ENCODE measurements at places on chromosomes 12 and 14. TPM values are rescaled to one million over a fixed set of nuclear protein-coding genes. Genes with fewer than 3 reads are reported as not detected.

DNA sequence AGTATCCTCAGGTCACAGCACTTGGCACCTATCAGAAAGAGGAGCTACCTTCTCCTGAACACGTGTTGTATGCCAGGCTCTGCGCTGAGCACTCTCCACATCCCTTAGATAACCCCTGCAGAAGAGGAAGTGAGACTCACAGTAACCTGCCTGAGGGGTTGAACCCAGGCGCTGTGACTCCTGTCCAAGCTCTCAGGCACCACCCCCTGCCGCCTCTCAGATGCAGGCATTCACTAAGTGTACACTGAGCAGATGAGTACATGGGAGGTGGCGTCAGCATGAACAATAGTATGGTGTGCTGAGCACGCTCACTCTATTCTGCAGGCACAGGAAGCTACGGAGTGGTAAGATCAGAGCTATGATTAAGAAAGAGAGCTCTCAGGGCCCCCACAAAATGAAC is 21.0 kb upstream of the RIC8B start:
- H3K4me1 ChIP-seq = no peaks in the 10 kb centered on the region
- no peak for DNase-seq
- H3K27ac ChIP-seq = no peak overlapping the region
- no peak overlapping the region for H3K4me3 ChIP-seq

- no peaks in the 10 kb centered on the region for H3K4me1 ChIP-seq
- peak; percentile 41 for DNase-seq
- no peaks in the 10 kb centered on the region for H3K36me3 ChIP-seq
Measured at GRCh38 chr14:103056322-103057027, 874 bp downstream of the CDC42BPB start.

DNA sequence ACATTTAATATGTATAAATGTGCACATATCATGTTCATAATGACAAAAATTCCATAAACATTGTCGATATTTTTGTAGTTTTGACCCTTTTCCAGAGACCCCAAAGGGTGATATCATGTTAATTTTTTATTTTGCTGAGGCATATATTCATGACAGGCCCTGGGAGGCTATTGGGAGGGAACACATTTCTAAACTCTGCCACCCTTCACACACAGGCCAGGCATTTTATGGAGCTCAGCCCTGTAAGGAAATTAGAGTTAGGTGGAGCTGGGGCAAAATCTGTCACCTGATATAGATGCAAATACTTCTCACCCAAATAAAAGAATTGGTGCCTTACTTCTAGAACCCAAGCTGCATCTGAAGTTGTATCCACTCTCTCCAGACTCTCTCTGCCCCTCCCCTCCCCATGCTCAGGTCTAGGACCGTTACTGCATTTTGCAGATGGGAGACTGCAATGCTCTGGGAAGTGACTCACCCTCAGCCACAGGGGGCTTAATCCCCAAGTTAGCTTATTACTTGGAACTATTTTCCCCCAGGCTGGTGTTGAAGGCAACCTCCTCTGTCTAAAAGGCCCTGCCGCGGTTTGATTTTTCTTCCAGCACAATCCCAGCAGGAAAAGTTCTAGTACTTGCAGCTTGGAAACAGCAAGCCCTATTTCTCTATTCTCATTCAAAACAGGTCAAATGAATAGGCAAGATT is 238.9 kb downstream of the EMP1 start:
- H3K27ac ChIP-seq = no peak overlapping the region
- no peaks in the 10 kb centered on the region for H3K27me3 ChIP-seq
- H3K4me3 ChIP-seq = no peak overlapping the region
- DNase-seq = no peak
- H3K4me1 ChIP-seq = no peaks in the 10 kb centered on the region

GRCh38 chr12:62744551-62744950 is 190.4 kb downstream of the PPM1H start:
- DNase-seq = no peak
- H3K4me1 ChIP-seq = no peaks in the 10 kb centered on the region
- no peak overlapping the region for H3K4me3 ChIP-seq
- no peaks in the 10 kb centered on the region for H3K36me3 ChIP-seq

- H3K36me3 ChIP-seq = peaks cover 25% of the 10 kb centered on the region
- no peaks in the 10 kb centered on the region for H3K27me3 ChIP-seq
- peaks cover 49% of the 10 kb centered on the region for H3K4me1 ChIP-seq
- peak overlapping the region; percentile 15 for H3K27ac ChIP-seq
Measured at GRCh38 chr12:120225200-120225558, 24.3 kb upstream of the RPLP0 start.

GRCh38 chr12:49777800-49778748 is 36.7 kb downstream of the TMBIM6 start:
- H3K27ac ChIP-seq = no peak overlapping the region
- no peak overlapping the region for H3K4me3 ChIP-seq
- no peaks in the 10 kb centered on the region for H3K36me3 ChIP-seq
- no peaks in the 10 kb centered on the region for H3K27me3 ChIP-seq
- H3K4me1 ChIP-seq = no peaks in the 10 kb centered on the region

DNA sequence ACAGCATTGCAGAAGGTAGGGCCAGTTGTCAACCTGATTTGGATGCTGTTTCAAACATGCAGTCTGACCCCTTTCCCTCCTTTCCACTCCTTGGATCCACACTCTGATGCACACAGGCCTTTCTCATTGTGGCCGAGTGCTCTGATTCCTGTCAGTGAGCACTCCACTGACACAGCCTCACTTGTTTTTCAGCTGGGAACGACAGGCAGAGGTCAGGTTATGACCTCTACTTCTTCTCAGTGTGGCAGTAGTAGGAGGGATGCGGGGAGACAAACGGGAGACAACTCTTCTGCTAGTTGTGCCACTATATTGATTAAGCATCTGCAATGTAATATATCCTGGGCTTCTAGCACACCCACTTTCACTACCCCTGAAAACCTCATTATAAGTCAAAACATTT is 61.8 kb downstream of the DERA start:
- DNase-seq = no peak
- H3K4me1 ChIP-seq = no peaks in the 10 kb centered on the region
- no peaks in the 10 kb centered on the region for H3K27me3 ChIP-seq
- H3K36me3 ChIP-seq = peaks cover 15% of the 10 kb centered on the region

GRCh38 chr12:120940799-120941198 is 36.6 kb upstream of the SPPL3 start:
- no peak for DNase-seq
- H3K4me1 ChIP-seq = no peaks in the 10 kb centered on the region
- H3K36me3 ChIP-seq = no peaks in the 10 kb centered on the region
- no peak overlapping the region for H3K4me3 ChIP-seq
- no peaks in the 10 kb centered on the region for H3K27me3 ChIP-seq

DNA sequence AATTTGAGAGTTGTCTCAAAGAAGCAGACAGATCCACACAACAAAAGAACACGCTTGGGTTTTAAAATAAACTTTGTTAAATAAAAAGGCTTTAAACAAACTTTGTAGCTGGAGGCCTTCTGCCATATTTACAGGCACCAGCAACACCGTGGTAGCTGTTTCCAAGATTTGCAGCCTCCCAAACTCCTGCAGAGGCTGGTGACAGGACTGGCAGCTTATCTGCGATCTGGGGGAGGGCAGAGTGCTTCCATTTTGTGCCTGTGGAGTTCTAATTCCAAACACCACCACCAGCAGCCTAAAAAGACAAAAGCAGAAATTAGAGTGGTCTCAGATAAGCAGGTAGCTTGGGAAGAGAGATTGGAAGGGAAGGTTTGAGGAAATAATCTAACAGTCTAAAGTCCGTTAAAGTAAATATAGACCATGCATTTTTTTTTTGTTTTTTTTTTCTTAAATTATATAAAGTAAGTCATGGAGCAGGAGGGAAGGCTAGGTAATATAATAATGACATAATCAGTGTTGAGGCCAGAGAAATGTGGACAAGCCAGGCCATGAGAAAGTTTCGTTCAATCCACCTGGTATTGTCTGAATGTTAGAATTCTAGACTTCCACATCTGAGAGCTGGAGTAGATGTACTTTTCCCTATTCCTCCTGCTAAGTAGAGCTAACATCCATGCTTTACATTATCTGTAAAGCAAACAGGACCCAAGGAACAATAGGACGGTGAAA is 69.6 kb upstream of the TMEM132D start:
- DNase-seq = no peak
- no peaks in the 10 kb centered on the region for H3K27me3 ChIP-seq
- H3K27ac ChIP-seq = no peak overlapping the region
- H3K4me3 ChIP-seq = no peak overlapping the region
- H3K36me3 ChIP-seq = no peaks in the 10 kb centered on the region

DNA sequence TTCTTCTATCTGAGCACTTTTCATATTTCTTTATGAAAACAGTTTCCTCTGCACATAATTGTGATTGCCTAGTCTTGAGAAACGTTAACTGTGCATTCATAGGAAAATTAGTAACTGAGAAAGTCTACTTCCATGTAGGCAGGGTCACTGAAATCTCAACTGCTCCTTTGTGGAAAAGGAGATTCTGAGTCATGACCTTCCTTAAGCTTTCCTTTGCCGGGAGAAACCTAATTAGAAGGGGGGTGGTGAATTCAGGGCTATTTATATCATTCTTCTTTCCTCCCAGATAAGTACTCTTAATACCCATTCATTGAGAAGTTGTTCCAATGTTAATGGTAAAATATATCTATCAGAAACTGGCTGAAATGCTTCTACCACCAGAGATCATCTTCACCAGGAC is 751.0 kb upstream of the TMEM132C start:
- H3K36me3 ChIP-seq = no peaks in the 10 kb centered on the region
- no peak overlapping the region for H3K4me3 ChIP-seq
- H3K27me3 ChIP-seq = no peaks in the 10 kb centered on the region
- DNase-seq = no peak

- DNase-seq = no peak
- H3K27me3 ChIP-seq = no peaks in the 10 kb centered on the region
- H3K4me3 ChIP-seq = no peak overlapping the region
- H3K27ac ChIP-seq = no peak overlapping the region
Measured at GRCh38 chr14:102899516-102899900, 23.0 kb upstream of the AMN start.

GRCh38 chr14:36362648-36363047 is 42.2 kb upstream of the MBIP start:
- H3K27ac ChIP-seq = no peak overlapping the region
- H3K36me3 ChIP-seq = no peaks in the 10 kb centered on the region
- H3K4me1 ChIP-seq = no peaks in the 10 kb centered on the region

DNA sequence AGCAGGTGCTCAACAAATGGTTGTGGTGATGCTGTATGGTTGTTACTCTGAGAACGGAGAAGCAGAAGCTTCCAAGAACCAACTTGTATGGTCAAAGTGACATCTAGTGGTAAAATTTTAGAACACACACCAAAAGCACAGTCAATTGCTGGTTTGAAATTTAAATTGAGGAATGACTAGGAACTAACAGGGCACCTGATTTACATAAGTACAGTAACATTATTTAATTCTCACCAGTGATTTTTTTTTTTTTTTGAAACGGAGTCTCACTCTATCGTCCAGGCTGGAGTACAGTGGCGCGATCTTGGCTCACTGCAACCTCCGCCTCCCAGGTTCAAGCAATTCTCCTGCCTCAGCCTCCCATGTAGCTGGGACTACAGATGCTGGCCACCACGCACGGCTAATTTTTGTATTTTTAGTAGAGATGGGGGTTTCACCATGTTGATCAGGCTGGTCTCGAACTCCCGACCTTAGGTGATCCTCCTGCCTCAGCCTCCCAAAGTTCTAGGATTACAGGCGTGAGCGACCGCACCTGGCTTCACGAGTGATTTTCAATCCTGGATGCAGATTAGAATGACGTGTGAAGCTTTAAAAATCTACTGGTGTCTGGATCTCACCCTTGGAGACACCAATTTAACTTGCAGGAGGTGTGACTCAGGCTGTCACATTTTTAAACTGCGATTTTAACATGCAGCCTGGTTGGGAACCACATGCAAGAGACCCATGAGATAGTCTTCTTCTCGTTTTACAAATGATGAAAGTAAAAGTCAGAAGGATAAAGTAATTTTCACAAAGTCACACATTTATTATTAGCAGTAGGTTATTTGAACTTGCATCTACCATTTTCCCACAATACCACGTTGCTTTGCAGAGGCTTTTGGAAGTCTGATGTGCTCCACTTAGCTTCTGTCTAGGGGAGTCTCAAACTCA is 14.1 kb upstream of the NUMB start:
- no peaks in the 10 kb centered on the region for H3K36me3 ChIP-seq
- no peak for DNase-seq
- no peaks in the 10 kb centered on the region for H3K27me3 ChIP-seq

- no peaks in the 10 kb centered on the region for H3K36me3 ChIP-seq
- no peaks in the 10 kb centered on the region for H3K27me3 ChIP-seq
- no peaks in the 10 kb centered on the region for H3K4me1 ChIP-seq
- H3K27ac ChIP-seq = no peak overlapping the region
- DNase-seq = no peak
Measured at GRCh38 chr14:80798878-80799277, 142.7 kb downstream of the CEP128 start.

- DNase-seq = no peak
- no peak overlapping the region for H3K27ac ChIP-seq
- H3K4me3 ChIP-seq = no peak overlapping the region
- no peaks in the 10 kb centered on the region for H3K27me3 ChIP-seq
- H3K4me1 ChIP-seq = no peaks in the 10 kb centered on the region
Measured at GRCh38 chr12:92496790-92497189, 206.0 kb upstream of the PLEKHG7 start.

DNA sequence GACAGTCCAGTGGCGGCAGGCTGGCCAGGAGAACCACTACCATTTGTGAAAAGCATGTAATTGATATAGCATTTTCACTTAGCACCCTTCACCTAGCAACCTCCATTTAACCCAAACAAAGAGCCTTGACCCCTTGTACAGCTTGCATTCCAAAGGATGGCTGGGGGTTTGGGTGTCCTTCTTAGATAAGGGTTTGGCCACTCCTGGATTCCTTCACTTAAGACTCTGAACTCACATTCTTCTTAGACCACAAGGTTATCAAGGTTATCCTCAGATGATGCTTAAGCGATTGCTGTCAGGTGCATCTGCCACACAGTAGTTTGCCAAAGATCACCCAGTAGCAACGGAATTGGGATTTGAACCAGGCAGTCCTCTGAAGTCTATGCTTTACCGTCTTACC is 102.8 kb downstream of the ZNF664 start:
- no peaks in the 10 kb centered on the region for H3K36me3 ChIP-seq
- no peak overlapping the region for H3K4me3 ChIP-seq
- no peaks in the 10 kb centered on the region for H3K4me1 ChIP-seq
- no peak for DNase-seq
- H3K27me3 ChIP-seq = no peaks in the 10 kb centered on the region
- H3K27ac ChIP-seq = no peak overlapping the region

- H3K4me1 ChIP-seq = peaks cover 8% of the 10 kb centered on the region
- no peak for DNase-seq
- H3K4me3 ChIP-seq = no peak overlapping the region
- no peak overlapping the region for H3K27ac ChIP-seq
- H3K27me3 ChIP-seq = no peaks in the 10 kb centered on the region
Measured at GRCh38 chr12:78870539-78870938, 6.0 kb downstream of the SYT1 start.

The OR6C2 gene
- not detected for total RNA-seq

The GLS2 gene
- 2.1 TPM for total RNA-seq

The TEX22 gene
- total RNA-seq = 0.90 TPM

The AKAP5 gene
- 0.59 TPM for total RNA-seq

The LALBA gene
- not detected for total RNA-seq

The ASCL1 gene
- total RNA-seq = not detected

The LTB4R2 gene
- total RNA-seq = 16.4 TPM

The PYM1 gene
- total RNA-seq = 37.1 TPM

The FOXN4 gene
- not detected for total RNA-seq

Data from tibial nerve (tissue), 4 donors.